Dermis blood vessel endothelial cell (primary cell): ENCODE measurements at places on chromosomes 4 and X.
A peak's percentile ranks its signal among the peaks of the same experiment; 100 is the strongest.

- DNase-seq: peak; percentile 90
These were observed 36.3 kb upstream of the PLAC8 start for GRCh38 chr4:83150653-83151330.

DNA sequence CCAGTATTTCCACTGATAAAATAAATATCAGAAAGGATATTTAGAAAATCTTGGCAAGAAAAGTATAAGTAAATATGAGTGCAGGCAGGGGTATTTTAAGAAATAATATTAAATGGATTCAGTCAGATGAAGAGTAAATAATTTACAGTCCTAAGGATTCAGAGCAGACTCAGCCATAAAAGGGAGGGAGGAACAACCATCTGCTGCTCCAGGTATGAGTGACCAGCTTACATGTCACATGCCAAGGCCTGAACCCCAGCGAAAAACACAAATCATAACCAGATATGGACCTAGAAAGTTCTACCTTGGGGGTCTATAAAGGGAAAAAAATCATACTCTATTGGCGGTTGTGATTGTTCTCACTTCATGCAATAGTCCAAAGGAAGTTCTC is 166.8 kb downstream of the COL4A6 start:
- DNase-seq: no peak

GRCh38 chr4:40858962-40859361 is 109.2 kb downstream of the NSUN7 start:
- no peak for DNase-seq

GRCh38 chrX:120564925-120565324 is 4.2 kb upstream of the CUL4B start:
- DNase-seq: no peak

DNA sequence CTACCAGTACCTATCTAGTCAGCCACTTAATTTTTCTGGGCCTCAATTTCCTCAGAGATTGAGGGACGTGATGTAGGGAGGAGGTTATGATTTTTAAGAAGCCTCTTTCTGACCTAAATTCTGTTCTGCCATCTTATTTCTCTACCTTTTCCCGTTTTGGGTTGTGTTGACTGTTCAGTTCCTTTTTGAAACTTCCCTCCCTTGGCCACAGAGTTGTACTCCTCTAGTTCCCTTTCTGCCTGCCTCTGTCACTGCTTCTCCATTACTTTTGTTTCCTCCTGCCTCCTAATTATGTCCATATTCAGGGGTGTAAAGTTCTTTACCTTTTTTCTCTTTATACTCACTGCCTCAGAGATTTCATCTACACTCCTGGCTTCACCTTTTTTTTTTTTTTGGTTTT is 25.4 kb downstream of the CLCN5 start:
- DNase-seq: no peak

DNA sequence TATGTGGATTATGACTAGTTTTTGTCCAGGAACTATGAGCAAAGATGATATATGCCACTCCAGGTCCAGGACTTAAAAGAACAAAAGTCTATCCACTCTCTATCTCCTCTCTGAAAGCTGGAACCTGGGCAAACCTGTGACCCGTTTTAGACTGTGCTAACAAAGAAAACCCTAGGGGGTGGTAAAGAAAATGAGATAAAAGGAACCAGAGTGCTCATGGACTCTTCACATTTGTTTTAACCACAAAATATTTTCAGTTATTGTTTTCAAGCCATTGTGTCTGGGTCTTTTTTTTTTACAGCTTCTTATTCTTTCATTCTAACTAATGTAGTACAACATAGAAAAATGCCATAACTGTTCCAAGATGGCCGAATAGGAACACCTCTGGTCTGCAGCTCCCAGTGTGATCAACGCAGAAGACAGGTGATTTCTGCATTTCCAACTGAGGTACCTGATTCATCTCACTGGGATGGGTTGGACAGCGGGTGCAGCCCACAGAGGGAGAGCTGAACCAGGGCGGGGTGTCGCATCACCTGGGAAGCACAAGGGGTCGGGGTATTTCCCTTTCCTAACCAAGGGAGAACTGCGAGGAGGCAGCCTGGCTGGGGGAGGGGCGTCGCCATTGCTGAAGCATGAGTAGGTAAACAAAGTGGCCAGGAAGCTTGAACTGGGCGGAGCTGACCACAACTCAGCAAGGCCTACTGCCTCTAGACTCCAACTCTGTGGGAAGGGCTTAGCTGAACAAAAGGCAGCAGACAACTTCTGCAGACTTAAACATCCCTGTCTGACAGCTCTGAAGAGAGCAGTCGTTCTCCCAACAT is 45.1 kb downstream of the CHM start:
- no peak for DNase-seq

DNA sequence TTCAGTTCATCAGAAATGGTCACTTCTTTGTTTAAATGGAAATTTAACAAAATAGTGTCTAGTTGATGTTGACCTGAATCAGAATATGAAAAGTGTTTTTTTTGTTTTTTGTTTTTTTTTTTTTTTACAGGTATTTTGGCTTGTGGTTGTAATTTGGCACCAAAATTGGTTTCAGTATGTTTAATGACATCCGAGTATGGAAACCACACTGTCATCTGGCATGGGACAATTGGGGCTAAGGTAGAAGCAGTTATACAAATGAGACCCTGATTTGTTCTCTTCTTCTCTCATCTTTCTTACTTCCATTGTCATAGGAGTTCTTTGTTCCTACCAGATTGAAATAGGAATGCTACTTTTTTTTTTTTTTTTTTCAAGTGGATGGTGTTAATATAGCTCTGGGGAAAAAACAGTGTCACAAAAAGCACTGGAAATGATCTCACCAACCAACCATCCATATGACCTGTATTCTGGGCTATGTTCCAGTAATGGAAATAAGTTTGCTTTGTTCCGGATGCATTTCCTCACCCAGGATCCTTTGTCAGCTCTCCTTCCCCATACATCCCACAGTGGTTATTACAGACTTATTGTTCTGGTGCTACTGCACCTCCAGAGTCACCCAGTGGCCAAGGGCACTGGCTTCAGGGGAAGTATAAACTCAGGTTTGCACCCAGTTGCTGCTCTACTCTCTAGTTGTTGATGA is 95.8 kb downstream of the ATXN3L start:
- peak; percentile 94 for DNase-seq

GRCh38 chr4:7332216-7333023 is 102.3 kb downstream of the PSAPL1 start:
- DNase-seq: no peak

DNA sequence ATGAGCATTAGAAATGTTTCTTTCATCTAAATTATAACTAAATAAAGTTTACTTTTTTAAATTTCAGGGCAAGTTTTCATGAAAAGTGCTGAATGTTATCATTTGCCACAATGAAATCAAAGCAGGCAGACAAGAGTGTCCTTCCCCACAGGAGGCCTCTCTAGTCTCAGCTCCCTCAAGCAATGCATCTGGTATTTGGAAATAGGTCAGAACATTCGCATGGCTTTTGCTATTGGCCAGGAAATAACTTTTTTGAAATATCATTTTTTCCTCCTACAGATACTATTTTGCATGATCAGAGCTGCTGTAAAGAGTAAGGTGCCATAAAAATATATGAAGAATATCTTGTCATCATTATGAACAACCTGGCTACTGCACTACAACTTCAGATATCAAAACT is 41.1 kb downstream of the MAD2L1 start:
- DNase-seq: no peak

- no peak for DNase-seq
These were observed 15.1 kb downstream of the TEC start for GRCh38 chr4:48254381-48255071.

- peak; percentile 23 for DNase-seq
These were observed 23.3 kb downstream of the MAML3 start for GRCh38 chr4:140130677-140131076.

DNA sequence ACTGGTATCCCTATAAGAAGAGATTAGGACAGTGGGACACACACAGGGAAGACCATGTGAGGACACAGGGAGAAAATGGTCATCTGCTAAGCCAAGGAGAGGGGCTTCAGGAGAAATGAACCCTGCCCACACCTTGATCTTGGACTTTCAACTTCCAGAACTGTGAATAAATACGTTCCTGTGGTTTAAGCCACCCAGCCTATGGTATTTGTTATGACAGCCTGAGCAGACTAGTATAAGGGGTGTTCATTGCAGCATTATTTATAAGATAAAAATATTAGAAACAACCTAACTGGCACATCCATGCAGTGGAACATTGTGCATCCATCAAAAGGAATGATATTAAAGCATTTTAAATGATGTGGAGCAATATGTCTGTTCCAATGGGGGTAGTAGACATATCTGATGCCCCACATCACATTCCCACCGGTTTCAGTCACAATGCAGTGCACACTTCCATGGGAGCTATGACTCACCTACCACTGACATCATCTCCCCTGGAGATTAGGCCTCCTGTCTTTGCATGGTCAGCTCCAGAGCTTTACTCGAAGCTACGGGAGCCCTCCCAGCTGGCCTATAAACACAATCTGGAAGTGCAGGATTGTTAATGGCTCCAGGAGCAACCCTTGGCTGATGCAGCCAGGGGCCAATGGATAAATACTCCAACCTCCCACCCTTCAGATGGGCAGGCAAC is 38.9 kb upstream of the MAMLD1 start:
- peak; percentile 75 for DNase-seq

DNA sequence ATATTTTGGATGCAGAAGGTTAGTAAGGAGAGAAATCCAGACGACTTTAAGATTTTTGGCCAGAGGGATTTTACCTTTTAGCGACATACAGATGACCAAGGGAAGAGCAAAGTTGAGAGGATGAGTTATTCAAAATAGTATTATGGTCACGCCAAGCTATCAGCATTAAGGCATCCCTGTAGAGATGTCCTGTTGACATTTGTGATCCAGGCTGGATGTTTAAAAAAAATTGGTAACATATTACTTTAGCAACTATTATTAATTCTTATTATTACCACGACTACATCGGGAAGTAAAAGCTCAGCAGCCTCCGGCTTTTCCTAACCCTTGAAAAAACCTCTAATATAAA is 562 bp upstream of the OSTC start:
- no peak for DNase-seq

- DNase-seq: no peak
These were observed 15.4 kb downstream of the OCIAD2 start for GRCh38 chr4:48891028-48891619.

- no peak for DNase-seq
These were observed 748 bp downstream of the CFP start for GRCh38 chrX:47628982-47629381.

DNA sequence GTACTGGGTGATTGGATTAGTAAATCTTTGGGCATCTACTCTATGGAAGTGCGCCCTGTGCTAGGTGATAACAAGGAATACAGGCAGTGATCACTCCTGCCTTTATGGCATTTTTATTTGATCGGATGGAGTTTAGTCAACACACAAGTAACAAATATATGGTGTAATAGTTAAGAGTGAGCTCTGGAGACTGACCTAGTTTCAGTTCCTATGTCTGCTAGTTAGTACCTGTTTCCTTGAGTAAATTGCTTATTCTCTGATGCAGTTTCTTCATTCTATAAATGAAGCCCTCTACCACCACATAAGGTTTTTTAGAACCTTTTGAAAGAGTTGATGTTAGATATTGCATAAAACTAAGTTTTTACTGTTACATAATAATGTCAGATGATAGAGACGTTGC is 134.6 kb downstream of the KDM6A start:
- no peak for DNase-seq

GRCh38 chr4:88439161-88439760 is 17.7 kb upstream of the HERC5 start:
- no peak for DNase-seq

DNA sequence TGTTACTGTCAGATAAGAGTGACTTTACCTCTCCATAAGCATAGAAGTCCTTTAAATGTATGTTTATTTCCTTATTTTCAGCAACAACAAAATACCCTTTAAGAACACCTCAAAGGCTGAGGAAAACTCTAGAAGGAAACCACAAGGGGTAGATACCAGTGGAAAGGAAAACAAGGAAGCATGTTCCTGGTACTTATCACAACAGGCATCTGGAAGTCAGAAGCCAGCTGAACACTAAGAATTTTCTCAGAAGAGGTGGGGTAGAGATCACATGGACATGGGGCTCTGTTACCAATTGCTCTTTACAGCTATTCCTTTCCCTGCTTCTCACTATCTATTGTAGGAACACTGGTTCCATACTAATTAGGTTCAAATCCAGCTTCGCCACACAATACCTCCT is 51.5 kb upstream of the BEND2 start:
- no peak for DNase-seq

GRCh38 chrX:7050271-7050670 is 97.2 kb upstream of the STS start:
- DNase-seq: no peak

GRCh38 chr4:38803833-38804653 is 548 bp downstream of the TLR1 start:
- DNase-seq: no peak

- peak; percentile 73 for DNase-seq
These were observed 66.0 kb upstream of the GEMIN8 start for GRCh38 chrX:14095702-14096101.

DNA sequence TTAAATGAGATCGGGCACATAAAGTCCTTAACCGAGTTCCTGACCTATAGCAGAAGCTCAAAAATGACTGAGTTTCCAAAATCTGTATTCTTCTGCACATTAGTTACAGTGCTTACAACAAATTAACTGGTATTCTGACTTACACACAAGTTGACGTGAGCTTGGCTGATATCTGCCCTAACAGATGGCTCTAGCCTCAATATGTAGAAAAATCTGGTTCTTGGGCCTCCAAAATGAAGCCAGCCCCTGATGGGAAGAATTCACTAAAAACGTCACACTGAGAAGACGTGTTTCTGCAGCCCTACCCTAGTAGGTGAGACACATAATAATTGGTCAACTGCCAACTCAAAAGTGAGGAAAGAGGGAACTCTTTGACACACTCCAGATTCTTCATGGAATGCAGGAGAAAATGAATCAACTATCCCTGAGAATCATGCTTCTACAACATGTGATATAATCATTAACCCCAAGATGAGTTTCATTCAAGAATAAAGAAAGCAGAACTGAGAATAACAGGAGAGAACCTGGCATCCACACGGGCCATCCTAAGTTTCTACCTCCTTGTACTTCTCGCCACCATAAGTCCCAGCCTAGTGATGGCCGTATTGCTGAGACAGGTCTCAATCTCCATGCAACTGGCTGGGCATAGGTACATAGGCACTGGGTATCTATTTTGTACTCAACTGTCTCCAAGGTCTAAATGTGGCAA is 8.2 kb downstream of the STX18 start:
- DNase-seq: no peak

DNA sequence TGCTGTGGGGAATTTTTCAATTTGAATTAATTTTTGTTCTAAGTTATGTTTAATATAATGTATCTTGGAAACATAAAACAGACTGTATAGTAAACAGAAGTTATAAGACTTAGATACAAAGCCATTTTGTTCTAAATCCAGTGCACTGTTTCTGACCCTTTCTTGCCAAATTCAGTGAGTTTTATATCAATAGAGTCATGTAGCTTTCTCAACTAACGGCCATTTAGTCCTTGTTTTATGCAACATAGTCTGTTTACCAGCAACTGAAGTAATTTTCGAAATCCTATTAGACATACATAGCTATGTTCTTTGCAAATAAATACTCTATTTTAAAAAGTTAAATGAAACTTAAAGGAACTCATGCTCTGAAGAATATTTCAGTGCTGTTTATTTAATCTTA is 242.8 kb downstream of the ADGRL3 start:
- no peak for DNase-seq

- DNase-seq: no peak
These were observed 599.0 kb downstream of the TRAM1L1 start for GRCh38 chr4:116486401-116486800.
